Kidney capillary endothelial cell (primary cell): ENCODE measurements at places on chromosomes 7 and 10.
A peak's percentile ranks its signal among the peaks of the same experiment; 100 is the strongest.

DNA sequence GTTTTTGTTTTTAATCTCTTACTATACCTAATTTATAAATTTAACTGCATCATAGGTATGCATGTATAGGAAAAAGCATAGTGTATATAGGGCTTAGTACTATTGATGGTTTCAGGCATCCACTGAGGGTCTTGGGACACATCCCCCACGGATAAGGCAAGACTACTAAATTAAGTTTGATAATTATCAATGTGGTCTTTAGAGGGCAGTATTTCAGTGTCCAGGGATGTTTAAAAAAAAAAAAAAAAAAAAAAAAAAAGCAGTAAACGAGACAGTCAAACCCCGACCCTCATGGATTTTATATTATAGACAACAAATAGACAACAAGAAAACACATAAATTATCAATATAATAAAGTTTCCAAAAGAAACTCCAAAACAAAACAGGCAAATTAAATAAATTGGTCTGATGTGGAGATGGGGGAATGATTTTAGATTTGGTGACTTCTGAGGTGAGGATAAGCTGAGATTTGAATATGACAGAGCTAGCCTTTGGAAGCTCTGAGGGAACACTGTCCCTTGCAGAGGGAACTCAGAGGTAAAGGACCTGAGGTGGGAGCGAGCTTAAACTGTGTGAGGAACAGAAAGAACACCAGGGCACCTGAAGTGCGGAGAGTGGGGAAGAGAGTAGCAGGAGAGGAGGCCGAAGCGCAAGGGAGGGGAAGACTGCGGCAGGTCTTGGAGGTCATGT is 14.8 kb downstream of the ACSM6 start:
- no peak for DNase-seq

DNA sequence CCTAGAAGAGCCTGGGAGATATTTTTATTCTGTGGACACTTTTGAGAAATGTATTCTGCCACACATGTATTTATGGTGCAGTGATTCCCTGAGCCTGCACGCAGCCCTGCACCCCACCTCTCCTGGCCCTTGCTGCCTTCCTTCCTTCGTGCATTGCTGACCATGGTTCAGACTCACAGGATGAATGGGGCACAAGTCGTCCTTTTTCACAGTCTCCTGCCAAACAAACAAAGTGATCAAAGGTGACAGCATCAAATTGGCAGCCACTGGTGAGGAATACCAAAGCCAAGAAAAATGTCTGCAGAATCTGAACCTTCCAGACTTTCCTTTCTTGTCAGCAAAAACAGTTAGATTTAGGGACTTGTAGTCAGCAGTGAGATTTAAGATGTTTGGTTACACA is 215.0 kb downstream of the ACTR3B start:
- DNase-seq = no peak

DNA sequence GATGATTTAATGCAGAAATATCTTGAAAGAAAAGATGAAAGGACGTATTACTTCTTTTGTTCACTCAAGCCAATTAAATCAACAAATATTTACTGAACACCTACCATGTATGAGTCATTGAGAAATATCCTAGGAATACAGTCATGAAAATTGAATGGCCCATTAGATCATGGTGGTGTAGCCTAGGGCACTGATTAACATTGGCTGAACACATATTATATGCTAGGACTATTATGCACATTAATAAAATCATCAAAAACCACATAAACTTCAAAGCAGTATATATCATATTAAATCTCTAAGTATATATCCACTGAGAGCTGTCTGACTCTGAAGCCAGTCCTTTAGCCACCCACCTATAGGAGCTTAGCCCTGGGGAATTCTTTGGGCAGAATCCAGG is 41.8 kb downstream of the FAM204A start:
- no peak for DNase-seq

- no peak for DNase-seq
Measured at GRCh38 chr7:155293721-155294510, 3.8 kb upstream of the INSIG1 start.

GRCh38 chr10:133444342-133445267 is 9.1 kb upstream of the SCART1 start:
- DNase-seq = no peak

GRCh38 chr7:28672397-28672797 is 260.1 kb downstream of the CREB5 start:
- no peak for DNase-seq

- no peak for DNase-seq
Measured at GRCh38 chr10:75304741-75305390, 69.1 kb upstream of the COMTD1 start.

DNA sequence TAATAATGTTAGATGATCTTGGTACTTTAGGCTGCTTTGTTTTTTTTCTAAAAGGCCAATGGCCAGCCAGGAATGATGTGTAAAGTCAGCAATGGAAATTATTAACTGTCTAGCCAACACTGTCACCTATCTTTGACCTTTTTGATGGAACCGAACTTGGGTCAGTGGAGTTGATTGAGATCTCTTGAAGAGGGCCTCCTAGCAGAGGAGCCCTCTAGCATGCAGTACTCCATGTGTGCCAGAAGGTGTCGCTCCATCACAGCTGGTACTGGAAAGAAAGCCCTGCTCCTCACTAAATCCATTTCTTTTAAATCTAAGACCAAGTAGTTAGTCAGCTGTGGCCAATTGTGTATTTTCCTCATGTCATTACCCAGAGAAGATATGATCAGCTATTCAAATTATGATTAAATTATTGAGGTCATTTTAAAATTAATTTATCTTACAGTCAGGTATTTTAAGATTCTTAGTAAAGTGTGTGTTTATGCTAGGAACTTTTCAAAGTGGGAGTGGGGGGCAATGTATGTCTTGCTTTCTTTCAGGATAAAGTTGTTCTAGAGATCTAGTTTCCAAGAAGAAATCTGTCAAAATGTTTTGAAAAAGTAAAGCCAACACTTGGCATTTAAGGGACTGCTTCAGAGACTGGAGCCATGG is 33.1 kb upstream of the CROT start:
- DNase-seq = peak; percentile 75

GRCh38 chr10:73992899-73993788 is 4.8 kb upstream of the VCL start:
- no peak for DNase-seq

- no peak for DNase-seq
Measured at GRCh38 chr10:94524711-94525110, 20.9 kb upstream of the HELLS start.

GRCh38 chr10:96416643-96417042 is 57.8 kb upstream of the OPALIN start:
- no peak for DNase-seq

DNA sequence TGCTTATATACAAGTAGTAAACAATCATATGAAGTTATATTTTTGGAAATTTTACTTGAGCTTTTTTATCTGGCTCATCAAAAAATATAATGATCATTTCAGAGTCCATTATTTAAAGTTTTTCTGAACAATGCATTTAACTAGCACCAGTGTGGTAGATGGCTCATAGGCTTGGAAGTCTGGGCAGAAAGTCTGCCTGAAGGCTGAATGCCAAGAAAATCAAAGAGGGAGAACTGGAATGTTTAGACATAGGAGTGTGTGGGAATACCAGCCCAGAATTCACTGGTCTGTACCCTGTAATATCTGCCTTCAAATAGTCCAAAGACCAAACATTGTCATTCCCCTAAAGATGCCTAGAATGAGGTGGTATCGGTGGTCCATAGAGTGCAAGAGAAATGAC is 40.3 kb upstream of the ANK3 start:
- no peak for DNase-seq

GRCh38 chr10:100661520-100661919 is 83.9 kb upstream of the PAX2 start:
- DNase-seq = no peak

DNA sequence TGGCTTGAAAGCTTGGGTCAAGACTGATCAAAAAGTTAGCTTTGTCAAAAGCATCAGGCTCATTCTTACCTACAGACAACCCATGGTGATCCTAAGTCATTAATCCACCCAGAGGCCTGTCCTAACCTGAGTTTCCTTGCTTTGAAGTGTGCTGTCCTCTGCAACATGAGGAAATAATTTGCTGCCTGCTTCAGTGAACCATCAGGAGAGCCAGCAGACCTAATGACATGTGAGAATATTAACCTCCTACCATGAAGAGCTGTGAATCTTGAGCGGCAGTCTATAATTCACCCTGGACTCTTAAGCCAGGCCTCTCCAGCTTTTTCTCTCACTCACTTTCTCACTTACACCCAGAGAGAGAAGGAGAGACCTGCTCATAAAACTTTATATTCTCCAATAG is 590.0 kb downstream of the LRMDA start:
- DNase-seq = no peak

GRCh38 chr7:77831481-77831880 is 32.9 kb downstream of the PHTF2 start:
- DNase-seq = no peak

DNA sequence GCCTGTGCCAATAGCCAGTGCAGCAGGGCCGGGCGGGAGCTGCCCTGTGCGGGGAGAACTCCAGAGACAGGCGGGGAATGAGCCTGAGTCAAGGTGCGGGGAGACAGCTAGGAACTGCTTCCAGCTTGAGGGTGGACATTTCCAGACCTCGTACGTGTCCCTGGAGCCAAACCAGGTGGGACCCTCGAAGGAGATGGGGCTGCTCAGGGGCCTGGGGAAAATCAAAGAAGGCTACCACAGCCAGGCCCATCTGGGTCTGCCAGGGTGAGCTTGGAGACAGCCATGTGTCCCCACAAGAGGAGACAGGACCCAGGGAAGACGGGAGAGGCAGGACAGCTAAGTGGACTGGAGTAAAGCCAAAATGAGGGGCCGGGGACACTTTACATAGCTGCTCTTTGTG is 504.9 kb upstream of the MGMT start:
- DNase-seq = no peak

- DNase-seq = no peak
Measured at GRCh38 chr10:34816501-34817002, 1.5 kb upstream of the PARD3 start.

DNA sequence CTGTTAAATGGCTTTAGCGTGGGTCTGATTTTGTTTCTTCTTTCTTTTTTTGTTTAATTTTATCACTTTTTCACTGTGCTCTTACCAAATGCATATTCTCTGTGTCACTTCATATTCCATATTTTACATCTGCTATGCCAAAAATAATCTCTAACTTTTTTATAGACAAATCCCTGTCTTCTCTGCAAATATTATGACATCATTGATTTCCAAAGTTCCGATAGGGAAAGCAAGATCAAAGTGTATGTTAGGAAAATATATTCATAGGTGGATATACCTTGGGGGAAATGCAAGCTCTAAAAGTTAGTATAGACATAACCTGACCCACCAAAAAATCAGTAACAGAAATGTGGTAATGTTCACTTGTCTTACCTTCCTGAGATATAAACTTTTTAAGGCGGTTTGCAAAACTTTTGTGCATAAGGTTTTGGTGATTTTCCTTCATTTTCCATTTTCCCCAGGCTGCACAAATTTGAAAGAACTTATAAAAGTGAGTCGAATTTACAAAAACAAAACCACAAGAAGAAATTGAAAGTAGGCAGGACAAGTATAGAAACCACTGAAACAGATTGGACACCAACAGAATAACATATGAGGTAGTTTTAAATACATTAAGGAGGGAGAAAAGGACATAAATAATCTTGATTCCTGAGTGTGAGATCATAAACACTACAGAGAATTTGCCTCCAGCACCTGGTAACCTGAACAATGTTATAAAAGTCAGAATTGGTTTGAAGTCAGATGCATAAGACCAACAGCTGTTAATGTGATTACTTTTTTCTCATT is 63.1 kb upstream of the TFEC start:
- DNase-seq = no peak

DNA sequence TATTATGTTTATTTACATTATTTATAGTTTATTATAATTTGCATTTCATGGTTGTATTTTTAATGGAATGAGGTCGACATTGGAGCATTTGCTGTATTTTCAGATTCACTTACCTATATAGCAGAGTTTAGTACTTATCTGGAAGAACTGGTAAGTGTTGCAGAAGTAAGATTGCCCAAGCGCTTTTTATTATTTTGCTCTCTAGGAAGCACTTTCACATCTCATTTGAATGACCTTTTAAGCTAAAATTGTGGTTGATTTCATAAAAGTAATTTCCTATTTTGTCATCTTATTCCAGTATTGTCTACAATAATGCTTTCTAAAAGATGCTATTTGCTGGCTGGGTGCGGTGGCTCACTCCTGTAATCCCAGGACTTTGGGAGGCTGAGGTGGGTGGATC is 28.6 kb downstream of the SEC61A2 start:
- DNase-seq = no peak

DNA sequence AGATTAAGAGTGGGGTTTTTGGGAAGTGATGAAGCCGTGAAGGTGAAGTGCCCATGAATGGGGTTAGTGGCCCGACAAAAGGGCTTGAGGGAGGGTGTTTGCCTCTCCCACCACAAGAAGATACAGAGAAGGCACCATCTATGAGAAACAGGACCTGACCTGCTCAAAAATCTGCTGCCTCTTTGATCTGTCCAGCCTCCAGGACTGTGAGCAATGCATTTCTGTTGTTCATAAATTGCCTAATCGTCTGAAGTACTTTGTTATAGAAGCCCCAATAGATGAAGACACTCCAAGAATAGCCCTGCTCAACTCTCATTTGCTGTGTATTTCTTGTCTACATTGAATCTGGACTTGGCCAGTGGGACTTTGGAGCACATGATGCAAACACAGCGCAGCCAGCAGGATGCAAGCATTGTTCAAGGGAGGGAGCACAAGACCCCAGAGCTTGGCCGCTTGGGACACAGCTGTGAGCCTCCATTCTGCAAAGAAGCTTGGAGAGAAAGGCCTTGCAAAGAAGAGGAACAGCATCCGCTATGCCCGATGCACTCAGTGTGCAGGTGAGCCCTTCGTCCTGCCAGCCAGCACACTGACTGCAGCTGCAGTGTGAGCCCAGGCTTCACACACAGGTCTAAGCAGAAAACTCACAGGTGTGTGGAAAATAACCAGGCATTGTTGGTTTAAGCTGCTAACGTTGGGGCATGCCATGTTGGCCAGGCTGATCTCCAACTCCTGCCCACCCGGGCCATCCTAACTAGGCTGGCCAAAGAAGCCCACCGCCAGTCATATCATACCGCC is 73.2 kb upstream of the KLF6 start:
- DNase-seq = no peak

- no peak for DNase-seq
Measured at GRCh38 chr7:71457846-71458590, 326.1 kb downstream of the GALNT17 start.

DNA sequence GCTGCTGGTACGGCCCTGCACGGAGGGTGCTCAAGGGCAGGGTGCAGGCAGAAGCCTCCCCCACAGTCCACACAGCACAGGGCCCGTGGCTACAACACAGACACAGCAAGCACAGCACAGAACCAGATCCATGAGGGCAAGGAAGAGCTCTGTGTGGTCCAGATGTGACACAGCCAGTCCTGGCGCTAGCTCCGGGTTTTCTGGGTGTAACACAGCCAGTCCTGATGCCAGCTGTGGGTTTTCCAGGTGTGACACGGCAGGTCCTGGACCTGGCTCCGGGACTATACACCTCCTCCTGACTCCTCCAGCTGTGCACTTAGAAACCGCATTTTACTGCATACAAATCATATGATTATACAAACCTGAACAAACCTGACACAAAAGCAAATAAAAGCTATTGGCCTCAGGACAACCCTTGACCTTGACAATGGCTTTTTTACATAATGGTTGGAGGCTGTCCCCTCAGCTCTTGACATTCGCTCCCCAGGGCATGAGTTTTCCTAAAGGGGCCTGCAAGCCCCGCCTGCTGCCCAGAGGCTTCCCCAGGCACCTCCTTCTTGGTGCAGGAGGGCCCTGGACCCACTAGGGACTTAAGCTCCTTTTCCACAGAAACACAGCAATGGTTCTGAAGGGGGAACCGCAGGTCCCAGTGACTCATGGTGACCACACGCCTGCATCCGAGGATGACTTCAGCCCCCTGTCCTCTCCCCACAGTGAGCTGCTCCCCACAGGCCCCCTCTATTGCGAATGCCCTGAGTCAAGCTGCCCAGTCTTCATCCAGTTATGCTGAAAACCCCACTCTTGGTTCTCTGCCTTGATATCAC is 209.6 kb downstream of the PTPRN2 start:
- no peak for DNase-seq
